ENCODE measurements at places on chromosomes 7 and 10.

- DNase-seq: no peak
Measured at GRCh38 chr7:10703981-10704380, 269.7 kb upstream of the PHF14 start.

GRCh38 chr10:96230527-96230926 lies 40.8 kb downstream of the BLNK start:
- no peak for DNase-seq

GRCh38 chr10:20935931-20936330 lies 38.8 kb upstream of the NEBL start:
- DNase-seq: no peak

GRCh38 chr7:80175744-80176143 lies 41.1 kb downstream of the GNAI1 start:
- no peak for DNase-seq

- DNase-seq: no peak
Measured at GRCh38 chr10:125132344-125132743, 28.0 kb downstream of the CTBP2 start.
